ENCODE measurements at places on chromosomes 4 and X. TPM values are rescaled to one million over a fixed set of nuclear protein-coding genes. Genes with fewer than 3 reads are reported as not detected.

ENPEP gene
- polyA plus RNA-seq, result 3.1 TPM

CLDN34 gene
- polyA plus RNA-seq, result 0.40 TPM

PABPC5 gene
- polyA plus RNA-seq, result 0.49 TPM

TNMD gene
- polyA plus RNA-seq, result 0.61 TPM

CT47B1 gene
- polyA plus RNA-seq, result not detected

DMP1 gene
- polyA plus RNA-seq, result not detected

CCNG2 gene
- polyA plus RNA-seq, result 5.1 TPM

Measured in pancreas (tissue), 10 donors.